SK-N-MC (cell line): ENCODE measurements at places on chromosomes 4 and X.

DNA sequence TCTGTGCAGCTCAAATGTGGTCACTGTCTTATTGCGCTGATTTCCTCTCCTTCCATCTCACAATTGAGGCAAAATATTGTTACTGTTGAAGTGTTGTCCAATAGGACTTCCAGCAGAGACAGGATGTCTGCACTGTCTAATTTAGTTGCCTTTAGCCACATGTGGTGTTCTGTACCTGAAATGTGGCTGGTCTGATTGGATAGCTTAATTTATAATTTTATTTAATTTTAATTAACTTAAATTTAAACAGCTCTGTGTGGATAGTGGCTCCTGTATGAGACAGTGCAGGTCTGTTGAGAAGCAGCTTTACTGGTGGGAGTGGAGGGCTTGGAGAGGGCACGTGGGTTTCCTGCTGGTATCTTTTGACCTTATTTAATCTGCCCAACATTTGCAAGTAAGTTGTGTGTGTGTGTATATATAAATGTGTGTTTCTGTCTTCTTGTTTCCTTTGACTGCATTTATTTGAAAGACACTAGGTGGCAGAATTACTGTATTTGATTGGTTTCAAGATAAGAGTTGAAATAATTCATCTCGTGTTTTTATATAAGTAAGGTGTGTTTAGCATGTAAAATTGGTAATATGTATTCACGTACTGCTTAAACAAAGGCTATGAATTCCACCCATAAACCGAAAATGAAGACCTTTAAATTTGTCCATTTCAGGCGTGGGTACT, 55.3 kb upstream of the MSANTD1 start:
- no peak for DNase-seq

DNA sequence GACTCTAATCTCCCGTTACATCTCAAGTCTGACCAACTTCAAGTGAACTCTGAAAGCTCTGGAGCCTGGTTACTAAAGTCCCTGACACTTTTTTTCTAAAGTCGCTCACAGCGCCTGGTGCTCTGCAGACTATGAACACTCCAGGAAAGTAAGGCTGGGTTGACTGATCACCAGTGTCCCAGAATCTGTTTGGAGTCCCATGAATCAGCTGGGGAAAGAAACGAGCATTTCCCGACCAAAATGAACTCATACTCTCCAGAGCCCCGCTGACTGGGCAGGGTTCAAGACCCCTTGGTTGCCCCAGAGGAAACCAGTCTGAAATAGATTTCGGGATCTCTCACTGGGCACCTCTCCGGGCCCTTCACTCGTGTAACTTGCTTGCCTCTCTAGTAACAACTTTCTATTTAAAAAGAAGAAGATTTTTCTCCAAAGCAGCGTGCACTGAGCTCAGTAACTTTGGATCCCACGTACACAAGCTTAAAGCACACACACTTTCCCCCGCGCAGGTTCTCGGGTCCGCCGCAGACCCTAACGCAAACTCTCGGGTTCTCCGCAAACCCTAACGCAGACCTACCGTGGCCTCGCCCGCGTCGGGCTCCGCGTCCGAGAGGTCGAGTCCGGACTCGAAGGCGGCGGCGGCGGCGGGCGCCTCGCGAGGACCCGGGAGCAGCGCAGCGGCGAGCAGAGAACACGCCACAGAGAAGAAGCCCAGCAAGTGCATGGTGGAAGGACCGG, 964 bp downstream of the VEGFC start:
- DNase-seq: no peak

- DNase-seq: no peak
Observed at GRCh38 chr4:103415801-103416200, 217.7 kb upstream of the CENPE start.

DNA sequence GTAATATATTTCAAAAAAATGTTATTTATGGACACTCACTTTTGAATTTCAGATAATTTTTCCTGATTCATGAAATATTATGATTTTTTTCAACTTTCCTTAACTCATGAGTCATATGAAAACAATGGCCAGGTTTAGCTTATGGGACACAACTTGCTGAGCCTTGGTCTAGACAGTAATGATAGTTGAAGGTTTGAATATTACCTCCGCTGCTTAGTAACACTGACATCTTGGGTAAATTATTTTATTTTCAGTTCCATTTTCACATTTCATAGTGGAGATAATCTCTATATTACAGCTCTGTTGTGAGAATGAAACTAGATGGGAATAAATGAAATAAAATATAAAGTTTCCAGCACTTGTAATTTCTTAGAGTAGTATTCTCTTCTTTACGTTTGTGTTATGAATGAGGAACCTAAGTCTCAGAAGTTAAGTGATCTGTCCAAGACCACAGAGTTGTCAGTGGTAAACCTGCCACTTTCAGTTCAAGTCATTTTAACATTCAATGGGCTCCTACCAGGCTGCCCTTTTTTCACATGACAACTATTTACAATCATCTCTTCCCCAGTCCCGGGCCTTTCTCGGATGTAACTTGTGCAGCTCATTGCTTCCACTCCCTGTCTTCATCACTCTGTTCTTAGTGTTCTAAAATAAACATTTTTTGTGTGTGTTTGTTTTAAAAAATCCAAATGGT, 46.8 kb upstream of the GC start:
- no peak for DNase-seq

DNA sequence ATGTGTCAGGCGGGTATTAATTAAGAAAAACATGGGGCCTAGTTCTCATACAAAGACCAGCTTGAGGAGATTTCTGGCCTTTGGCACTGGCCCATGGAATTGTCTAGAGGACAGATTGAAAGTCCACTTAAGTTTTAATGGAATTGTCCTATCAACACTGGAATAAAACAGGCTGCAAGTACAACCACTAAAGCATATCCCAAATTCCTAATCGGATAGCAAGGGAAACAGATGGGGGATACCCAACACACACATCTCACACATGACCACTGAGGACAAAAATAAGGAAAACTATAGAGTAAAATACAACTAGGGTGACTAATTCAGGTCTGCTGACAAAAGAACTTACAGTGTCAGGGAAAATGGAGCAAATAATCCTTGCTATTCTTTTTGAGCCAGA, 167.8 kb downstream of the GASK1B start:
- no peak for DNase-seq
